ENCODE measurements at places on chromosomes 11 and 22. TPM values are rescaled to one million over a fixed set of nuclear protein-coding genes. Genes with fewer than 3 reads are reported as not detected.

GRCh38 chr11:131038597-131038996 is 122.3 kb upstream of the SNX19 start:
- no peak for DNase-seq

TMEM151A gene
- polyA plus RNA-seq: 3.1 TPM

DNA sequence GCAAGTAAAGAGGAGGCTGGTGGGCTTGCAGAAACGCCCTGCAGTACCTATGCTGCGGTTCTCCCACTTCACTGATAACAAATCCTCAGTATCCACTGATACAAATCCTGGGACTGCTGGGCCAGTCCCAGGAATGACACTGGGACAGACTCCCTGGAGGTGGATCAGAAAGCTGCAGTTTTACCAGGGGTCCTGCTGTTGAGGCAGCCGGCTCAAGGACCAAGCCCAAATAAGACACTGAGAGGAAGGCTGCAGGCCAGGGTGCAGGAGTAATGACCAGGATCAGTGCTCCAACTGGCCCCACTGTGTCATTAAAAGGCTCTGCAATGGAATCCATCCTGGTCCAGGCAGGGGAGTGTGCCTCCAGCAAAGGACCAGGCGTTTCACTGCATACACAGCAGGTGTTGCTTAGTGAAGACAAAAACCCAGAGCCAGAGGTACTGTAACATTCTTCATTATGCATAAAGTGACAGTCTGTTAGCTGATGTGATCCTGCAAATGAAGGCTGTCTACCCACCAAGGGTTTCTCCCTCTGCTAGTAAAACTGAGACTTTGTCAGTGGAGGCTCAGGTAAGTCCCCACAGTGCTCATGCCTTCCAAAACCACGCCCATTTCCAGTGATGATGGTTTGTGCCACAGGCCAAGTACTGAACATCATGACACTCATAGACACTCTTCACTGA is 1.4 kb upstream of the C22orf39 start:
- no peak for DNase-seq

DNA sequence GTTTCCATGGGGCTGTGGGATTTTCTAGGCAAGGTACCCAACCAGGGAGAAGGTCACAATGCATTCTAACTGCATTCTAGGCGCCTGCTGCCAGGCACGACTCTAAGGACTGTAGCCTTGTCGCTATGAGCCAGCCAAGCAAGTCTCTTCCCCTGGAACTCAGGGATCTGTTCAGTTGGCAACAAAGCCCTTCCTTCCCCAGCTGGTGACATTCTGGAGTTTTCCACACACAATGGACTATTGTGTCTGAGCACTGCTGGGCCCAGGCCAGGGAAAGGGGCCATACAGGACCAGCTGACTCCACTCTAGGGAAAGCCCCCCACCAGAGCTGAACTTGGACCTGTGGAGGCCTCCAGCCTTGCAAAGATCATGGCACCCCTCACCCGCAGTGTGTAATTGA is 116.8 kb downstream of the RRAS2 start:
- DNase-seq: no peak

GRCh38 chr11:95585069-95585751 is 204.4 kb downstream of the FAM76B start:
- DNase-seq: no peak

MYO7A gene
- 68.4 TPM for polyA plus RNA-seq

DNA sequence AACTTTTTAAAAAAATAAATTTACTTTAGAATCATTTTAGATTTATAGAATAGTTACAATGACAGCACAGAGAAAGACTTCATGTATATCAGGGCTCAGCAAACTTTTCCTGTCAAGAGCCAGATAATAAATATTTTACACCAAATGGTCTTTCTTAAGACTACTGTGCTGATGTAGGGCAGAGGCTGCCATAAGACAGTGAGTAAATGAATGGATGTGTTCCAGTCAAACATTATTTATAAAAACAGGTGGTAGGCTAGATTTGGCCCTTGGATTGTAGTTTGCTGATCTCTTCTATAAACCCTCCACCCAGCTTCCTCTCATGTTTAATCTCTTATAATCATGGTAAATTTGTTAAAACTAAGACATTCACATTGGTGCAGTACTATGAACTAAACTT is 33.0 kb downstream of the CECR2 start:
- no peak for DNase-seq

MYRF gene
- 55.5 TPM for polyA plus RNA-seq

DNA sequence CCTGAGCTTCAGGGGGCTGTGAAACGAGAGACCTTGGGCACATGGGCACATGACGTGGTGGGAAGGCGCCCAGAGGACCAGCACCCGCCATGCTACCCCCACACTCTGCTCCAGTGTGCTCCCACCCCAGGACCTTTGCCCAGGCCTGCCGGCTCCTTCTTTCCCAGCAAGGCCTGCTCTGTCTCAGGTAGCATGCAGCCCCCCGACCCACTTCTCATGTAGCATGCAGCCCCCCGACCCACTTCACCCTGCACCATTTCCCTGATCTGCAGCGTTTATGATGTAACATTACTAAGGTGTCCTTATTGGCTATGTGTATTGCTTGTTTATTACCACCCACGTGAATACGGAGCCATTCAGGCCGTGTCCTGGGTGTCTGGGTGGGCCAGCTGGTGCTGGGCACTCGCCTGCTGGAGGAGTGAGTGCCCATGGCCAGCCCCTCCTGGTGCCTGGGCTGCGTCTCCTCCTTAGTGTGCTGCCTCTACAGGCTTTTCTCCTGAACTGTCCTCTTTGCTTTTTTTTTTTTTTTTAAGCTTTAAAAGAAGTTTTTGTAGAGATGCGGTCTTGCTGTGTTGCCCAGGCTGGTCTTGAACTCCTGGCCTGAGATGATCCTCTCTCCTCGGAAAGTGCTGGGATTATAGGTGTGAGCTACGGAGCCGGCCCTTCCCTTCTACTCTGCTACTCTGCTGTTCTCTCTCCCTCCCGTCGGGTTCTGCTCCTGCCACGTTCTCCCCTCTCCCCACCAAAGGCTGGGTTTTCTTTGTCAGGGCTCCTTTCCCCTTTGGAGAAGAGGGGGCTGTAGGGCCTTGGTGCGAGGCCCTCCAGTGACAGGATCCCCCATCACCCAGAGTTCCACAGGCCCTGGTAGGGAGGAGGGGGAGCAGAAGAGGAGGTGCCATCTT is 29.4 kb downstream of the LRP5 start:
- DNase-seq: no peak

OR52A1 gene
- not detected for polyA plus RNA-seq

MGAT3 gene
- polyA plus RNA-seq: 24.1 TPM

TRIM49D1 gene
- not detected for polyA plus RNA-seq

GRCh38 chr22:50506611-50507420 is 686 bp downstream of the LMF2 start:
- DNase-seq: no peak

- DNase-seq: no peak
These were observed 28.1 kb downstream of the NRXN2 start for GRCh38 chr11:64694821-64695365.

- no peak for DNase-seq
These were observed 133.0 kb downstream of the SWAP70 start for GRCh38 chr11:9796854-9797253.

All from large intestine (tissue), 12 donors.